SK-N-SH (cell line): ENCODE measurements at places on chromosomes 6 and 20.

DNA sequence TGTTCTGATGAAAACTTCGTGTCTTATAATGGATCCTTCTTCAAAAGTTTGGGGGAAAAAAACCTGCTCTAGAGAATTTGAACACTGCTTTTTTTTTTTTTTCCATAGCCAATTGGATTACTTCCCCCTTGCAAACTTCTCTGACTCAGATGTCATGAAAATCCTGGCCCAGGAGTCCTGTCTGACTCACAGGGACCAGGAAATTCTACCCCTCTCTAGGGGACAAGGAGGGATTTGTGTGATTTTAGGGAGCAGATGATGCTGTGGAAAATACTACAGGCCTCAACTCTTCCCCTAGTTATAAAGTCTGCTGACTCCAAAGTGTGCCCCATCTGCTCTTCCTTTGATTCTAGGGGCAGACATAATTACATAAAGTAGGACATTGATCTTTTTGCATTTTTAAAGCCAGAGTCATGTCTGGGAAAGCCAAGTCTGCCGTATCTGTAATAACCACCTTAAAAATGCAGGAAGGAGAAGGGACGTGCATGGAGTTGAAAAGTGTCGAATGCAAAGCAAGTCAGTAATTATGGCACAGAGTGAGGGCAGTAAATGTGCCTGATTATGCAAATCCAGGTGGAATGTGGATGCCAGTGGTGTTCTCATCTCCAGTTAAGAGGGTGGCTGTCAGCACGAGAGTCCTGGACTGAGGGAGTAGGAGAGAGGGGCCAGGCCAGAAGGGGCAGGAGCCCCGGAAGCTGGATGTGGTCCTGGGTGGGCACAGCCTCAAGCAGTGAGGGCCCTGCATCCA, 144.3 kb upstream of the SULF2 start:
- no peak for DNase-seq

GRCh38 chr6:132465530-132466485, 47.1 kb downstream of the STX7 start:
- DNase-seq, result no peak

DNA sequence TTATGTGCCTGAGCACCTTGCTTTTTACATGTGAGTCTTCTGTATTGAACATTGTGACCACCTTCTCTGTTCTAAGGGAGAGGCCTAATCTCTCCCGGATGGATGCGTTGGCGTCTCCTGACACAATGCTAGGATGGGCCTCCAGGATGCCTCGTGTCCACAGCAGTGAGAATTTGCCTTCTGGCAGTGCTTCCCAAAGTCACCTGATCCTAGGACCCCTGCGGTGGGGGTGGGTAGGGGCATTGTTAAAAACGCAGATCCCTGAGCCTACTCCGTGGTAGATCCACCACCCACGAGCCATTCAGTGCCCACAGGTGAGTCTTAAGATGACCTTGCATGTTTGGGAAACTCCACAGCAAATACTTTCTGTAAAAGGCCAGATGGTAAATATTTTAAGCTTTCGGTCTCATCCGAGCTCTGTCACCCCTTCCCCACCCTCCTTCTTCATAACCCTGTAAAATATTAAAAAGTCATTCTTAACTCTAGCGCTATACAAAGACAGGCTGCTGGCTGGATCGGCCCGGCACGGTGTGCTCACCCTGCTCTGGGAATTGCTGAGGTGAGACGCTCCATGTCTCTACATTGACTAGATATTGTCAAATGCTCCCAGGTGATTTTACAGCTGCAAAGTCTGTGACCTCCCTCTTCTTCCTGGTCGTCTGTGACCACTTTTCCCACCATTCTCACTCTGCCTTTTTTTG, 106.7 kb upstream of the IYD start:
- DNase-seq, result no peak

DNA sequence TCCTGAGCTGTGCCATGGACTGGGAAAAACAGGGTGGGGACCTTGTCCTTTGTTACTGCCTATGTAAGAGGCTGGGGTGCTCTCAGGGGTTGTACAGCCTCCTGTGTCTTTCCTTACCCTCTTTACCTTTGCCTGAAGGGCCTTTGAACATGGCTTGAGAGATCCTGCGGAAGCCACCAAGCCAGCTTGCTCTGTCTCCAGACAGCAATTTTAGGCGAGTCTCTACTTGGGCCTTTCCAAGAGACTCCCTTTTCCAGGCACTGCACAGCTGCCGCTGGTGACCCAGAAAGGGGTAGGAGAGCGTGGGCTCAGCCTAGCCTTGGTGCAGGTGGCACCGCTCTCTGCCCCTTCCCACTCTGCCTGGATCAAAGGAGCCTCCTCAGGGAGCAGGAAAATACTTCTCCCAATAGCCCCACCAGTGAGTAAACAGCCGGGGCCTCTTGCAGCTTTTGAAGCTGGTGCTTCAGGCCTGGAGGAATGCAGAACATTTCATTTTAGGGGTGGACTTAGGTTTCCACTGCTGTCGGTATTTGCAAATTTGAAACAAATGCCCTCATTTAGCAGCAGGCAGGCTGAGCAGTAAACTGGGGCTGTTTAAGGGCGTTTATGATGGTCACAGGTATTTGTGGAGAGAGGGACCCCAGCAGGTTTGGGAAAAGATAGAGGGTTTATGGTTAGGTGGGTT, 13.9 kb downstream of the PTK7 start:
- DNase-seq, result no peak

DNA sequence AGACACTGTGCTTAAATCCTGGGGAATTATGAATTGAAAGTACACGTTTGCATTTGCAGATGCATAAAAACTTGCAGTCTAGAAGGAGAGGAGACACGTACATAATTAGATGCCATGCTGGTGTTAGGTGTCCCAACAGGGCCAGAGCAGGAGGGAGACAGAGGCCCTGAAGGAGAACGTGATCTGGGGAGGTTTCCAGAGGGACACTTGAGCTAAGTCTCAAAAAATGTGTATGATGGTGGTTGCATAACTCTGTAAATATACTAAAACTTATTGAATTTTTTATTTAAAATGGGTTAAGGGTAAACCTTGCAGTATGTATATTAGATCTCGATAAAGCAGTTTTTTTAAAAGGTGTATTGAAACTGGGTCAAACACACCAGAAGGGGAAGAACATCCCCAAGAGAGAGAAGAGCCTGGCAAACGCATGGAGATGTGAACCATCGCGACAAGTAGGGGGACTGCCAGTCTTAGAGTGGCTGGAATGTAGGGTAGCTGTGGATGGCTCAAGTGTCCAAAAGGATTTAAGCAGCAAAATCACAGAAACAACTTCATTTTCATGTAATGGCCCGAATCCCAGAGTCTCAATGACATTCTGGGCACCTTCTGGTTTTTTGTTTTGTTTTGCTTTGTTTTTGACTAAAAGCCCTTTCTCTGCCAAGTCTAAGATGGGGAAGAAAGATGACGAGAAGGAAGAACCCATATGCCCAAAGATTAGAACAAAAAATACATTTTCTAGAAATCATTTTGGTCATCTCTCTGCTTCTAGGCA, 15.3 kb downstream of the TRAF3IP2 start:
- no peak for DNase-seq

DNA sequence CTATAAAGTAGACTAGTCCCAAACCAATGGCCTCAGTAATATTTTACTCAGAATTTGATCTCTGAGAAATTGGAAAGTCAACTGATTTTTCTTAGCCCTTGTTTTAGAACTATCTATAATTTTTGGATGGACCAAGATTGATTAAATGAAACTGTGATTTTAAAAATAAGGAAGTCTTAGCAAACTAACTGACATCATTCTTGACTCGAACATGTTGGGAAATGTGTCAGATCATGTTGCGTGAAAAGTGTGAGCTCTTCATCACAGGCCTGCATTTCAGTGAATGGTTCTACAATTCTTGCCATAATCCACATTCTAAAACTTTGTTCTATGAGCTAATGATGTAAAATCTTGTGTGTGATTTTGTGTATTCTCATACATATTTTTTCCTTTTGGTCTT, 11.0 kb downstream of the TNFAIP3 start:
- no peak for DNase-seq

DNA sequence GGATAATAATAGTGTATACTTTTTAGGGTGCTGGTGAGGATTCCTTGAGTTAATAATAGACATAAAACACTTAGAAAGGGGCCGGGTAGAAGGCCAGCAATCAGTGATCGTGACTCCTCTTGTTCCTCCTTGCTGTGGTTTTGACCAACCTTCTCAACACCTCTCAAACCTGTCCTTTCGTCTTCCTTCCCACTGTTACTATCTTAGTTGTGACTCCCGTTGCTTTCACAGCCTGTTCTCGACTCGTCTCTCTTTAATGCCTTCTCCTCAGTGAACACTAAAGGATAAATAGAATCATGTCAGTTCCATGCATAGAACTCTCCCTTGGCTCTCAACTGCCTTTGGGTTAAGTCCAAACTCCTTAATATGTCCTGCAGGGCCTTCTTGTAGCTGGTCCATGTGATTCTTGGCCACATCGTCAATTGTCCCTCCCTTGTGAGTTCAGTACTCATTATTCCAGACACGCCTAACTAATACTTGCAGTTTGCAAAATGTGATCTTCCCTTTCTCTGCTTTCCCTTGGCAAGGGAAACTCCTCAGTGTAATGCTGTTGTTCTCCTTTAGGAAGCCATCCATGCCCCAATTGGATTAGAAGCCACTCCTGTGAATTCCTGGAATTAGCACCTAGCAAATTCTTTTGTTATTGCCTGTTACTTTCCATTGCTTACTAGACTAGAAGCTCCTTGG, 164.9 kb downstream of the UTRN start:
- no peak for DNase-seq

DNA sequence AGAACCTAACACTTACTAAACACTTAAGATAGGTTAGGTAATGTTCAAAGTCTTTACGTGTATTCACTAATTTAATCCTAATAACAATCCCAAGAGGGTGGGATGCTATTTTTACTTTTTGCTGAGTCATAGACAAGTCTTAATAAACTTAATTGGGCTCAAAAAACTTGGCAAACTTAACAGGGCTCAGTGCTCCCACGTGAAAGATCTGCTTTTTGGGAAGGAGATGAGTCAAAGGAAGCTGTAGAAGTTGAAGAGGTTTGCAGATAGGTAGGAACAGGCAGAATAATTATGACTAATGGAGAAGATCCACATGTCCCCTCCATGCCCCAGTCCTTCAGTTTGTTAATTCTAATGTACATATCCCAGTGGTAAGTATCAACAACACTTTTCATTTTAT, 44.5 kb upstream of the STMND1 start:
- DNase-seq, result no peak

GRCh38 chr20:39716796-39717341, 754.7 kb downstream of the DHX35 start:
- DNase-seq, result no peak

- DNase-seq, result peak; percentile 85
Observed at GRCh38 chr6:71886184-71887005, at the start of gene RIMS1. RIMS1 (plus strand) TSS chr6:71886550; CDS start chr6:71887024, 474 bp downstream.

DNA sequence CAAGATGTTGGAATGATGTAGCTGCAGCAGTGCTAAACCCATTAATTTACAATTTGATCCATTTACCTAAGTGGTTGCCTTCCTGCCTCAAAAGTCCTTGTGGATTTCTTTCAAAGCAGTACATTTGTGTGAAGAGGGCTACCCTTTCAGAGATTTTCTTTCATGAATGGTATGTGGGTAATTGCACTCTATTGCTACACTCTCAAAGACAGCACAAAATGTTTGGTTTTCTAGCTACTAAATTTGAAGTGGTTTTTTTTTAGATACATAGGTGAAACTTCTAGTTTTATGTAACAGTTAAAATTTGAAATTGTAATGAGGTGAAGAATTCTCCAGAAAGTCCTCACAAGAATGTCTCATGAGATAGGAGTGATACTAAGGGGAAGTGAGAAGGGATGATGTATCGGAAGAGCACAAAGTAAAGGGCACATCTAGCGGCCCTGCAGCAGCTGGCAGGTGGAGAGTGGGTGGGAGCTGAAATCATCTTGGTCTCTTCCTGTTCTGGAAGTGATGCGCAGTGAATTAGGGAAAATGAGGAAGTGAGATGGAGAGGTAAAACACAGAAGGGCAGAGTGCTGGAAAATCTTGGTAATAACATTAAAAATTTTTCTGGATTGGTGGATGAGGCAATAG, 236.8 kb upstream of the MAN1A1 start:
- DNase-seq, result no peak

DNA sequence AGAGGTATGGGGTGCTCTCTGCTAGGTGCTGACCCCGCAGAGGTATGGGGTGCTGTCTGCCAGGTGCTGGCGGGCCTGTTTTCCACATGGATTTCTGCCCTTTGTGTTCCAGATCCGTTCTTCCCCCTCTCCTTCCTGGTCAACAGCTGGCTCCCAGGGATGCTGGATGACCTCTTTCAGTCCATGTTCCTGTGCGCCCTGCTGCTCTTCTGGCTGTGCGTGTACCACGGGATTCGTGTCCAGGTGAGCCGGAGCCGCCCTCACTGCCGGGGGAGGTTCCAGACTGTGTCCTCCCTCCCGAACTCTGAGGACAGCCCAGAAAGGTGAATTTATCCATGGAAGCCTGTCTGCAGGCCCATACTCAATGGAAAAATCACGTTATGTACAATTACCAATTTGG, 36.3 kb downstream of the DYNLT1 start:
- DNase-seq, result no peak

DNA sequence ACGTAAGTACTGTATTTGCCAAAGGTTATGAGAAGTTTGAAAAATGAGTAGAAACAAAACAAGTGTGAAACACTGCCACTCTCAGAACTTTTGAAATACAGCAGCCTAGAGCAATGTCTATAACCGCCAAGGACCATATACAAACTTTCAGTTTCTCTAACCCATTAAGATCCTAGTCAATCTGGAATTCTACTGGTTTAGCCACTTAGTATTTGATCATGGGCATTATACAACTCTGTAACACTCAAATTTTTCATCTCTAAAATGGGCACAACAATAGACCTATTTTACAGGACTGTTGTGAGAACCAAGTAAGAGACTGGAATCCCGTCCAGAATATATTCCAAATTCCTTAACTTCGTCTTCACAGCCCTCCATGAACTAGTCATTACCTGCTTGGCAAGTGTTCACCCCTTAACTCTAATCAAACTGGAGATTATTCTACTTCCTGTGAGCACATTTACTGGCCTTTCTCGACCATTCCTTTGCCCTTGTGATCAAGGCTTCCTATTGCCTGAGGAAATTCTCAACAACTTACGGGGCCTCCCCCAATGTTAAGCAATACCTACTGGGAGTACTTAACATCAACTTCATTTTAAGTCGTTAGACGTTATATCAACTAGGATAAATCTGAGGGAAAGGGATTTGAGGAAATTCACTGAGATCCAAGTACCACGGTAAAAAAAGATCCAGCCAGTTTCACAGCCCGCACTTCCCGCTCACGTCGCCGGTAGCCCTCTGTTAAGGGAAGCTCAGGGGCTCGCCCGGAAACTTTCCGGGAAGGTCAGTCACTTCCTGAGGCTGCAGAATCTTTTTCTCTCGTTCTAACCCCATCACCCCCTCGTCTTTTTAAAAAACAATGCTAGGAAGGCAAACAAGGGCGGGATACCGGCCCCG, 1.1 kb downstream of the EIF2S2 start:
- peak; percentile 31 for DNase-seq

GRCh38 chr6:140317950-140318349, 943.5 kb upstream of the CITED2 start:
- no peak for DNase-seq
